ENCODE measurements at places on chromosomes 2 and 18.

GRCh38 chr2:51903728-51904127, 871.8 kb upstream of the NRXN1 start:
- DNase-seq = no peak

GRCh38 chr2:237739101-237739500, 59.5 kb upstream of the RBM44 start:
- no peak for DNase-seq

DNA sequence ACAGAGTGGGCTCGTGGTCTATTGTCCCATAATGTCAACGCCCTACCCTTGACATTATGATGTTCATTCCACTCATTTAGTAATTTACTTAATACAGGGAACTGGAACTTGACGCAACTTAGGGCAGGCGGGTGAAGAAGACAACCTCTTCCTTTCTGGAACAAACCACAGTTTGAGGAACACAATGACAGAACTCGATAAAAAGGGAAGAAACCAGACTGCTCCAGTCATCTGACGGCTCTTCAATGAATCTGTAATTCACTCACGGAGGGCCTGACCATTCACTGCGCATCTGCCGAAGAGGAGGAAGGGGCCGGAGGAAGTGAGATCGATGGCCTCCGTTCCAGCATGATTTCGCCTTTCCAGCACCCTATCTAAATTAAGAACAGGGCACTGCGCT, 83.2 kb downstream of the BCL2 start:
- no peak for DNase-seq

- DNase-seq = peak; percentile 66
These were observed 71.5 kb downstream of the CDC42EP3 start for GRCh38 chr2:37599688-37600525.

DNA sequence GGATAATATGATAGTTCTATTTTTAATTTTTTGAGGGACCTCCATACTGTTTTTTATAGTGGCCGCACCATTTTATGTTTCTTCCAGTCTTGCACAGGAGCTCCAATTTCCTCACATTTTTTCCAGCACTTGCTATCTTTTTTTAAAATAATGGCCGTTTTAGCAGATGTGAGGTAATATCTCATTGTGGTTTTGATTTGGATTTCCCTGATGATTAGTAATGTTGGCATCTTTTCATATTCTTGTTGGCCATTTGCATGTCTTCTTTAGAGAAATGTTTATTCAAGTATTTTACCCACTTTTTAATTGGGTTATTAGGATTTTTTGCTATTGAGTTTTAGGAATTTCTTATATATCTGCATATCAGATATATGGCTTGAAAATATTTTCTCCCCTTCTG, 29.9 kb upstream of the NAPG start:
- DNase-seq = no peak

DNA sequence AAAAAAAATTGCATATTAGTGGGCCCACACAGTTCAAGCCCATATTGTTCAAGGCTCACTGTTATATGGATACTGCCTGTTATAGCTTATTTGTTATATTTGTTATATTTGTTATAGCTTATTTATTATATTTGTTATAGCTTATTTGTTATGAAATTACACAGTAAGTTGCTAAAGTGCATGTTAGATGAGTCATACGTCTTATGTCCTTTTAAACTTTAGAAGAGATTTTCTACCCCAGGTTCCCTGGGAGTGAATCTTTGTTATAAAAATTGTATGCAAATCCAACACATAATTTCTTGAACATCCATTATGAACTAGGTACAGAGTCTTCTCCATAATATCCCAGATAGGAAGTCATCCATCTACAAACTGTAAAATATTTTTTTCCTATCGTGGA, 22.1 kb downstream of the HTR2B start:
- no peak for DNase-seq

DNA sequence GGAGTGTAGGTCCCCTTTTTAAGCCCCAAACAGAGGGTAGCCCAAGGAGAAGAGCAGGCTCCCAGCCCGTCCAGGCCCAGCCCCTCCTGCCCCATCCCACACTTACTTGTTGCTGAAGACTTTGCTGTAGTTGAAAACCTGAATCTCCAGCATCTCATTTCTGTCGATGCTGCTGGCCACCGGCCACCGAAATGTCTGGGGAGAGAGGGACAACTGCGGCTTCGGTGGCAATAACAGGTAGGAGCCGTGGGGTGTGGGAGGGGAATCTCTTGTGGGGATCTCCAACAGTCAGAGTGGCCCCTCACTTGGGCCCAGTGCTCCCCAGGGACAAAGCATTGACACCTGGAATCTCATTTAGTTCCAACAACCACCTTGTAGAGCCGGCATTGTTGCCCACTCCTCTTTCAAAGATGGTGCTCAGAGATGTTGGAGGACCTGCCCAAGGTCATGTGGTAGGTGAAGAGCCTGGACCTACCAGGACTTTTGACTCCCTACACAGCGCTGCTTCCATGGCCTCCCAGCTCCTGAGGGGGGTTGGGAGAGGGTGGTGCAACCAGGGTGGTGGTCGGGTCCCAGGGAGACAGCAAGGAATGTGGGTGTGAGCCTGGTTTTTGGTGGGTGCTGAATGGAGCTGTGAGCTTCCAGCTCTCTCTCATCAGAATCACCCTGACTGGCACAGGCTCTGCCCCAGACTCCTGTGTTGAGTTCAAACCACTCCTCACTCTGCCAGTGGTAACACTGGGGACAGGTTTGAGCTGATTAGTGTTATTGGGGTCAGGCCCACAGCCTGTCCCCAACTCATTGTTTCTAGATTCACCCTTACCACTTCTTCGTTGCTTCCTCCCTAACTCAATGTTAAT, 50.0 kb upstream of the OTOF start:
- DNase-seq = no peak

GRCh38 chr2:85802354-85803103, 48.7 kb downstream of the ATOH8 start:
- no peak for DNase-seq

DNA sequence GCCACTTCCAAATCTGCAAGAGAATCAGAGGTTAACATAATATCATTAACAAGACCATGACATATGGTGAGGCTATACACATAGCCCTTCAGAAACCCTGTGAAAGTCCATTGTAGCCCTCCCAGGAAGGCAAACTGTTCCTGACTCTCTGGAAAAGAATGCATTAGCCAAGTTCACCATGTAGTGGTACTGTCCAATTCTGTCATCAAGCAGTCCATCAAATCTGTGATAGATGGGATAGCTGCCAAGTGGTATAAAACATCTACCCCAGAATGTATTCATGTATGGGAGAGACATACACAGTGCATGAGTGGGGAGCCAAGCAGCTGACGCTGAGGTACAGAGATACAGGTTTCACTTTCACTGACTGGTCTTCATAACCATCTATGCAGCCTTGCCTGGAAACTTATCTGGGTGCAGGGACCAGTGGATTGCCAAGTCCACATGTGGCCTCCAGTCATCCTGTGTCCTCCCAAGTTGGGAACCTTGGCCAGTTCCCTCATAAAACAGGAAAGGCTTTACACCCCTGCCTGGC, 281.1 kb downstream of the MBD2 start:
- no peak for DNase-seq

GRCh38 chr2:73255007-73255644, 21.0 kb downstream of the CCT7 start:
- no peak for DNase-seq

DNA sequence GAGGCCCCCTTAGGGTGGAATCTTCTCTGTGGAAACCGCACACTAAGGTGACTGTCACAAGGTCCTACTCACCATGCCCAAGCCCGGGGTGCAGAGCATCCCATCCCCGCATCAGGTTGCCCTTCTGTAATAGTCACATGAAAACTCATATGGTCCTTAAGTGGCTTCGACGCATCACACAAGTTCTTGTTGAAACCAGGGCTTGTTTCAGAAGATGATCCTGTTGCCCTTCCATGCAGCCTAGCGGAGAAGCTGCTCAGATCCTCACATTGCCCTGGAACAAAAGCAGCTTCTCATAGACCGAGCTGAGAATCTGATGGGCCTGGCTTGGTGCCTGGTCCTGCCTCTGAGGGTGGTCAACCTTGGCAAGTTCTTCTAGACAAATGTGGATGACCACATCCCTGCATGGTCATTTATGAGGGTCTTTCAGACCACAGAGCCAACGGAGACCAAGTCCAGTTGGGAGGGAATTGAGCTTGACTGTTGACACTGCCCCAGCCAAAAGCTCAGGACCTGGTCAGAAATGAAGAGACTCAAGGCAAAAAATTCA, 54.1 kb downstream of the PDCL3 start:
- no peak for DNase-seq

DNA sequence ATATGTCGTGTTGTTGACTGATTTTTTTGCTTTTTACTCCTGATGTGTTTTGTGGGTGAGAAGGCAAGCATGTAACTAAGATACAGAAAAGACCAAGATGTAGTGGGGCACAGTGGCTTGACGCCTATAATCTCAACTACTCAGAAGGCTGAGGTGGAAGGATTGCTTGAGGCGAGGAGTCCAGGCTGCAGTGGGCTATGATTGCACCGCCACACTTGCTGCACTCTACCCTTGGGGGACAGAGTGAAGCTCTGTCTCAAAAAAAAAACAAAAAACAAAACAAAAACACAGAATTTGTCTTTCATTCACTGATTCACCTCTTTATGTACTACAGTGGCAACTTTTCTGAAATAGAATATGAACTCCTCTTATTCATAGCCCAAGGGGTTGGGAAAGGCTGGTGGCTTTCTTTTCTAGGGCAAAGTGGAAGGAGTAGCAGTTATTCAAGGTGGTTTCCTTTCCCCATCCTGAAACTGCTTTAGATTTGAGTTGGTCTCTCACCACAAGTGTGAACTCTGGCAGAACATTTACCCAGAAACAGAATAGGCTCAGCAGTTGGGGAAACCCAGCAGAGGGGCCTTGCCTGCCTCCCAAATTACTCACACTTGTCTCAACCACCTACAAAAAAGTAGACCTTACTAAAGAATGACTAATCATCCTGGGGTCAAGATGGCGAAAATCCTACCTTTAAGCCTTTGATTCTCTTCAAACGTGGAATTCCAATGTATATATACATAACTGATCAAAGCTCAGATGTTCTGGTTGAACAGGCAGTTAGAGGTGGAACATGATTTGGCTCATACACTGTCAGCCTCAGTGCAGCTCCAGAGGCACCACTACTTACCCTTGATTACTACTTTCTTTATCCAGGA, 6.5 kb downstream of the TANK start:
- peak; percentile 57 for DNase-seq

GRCh38 chr2:145617906-145618305, 1098.0 kb upstream of the ZEB2 start:
- DNase-seq = no peak

DNA sequence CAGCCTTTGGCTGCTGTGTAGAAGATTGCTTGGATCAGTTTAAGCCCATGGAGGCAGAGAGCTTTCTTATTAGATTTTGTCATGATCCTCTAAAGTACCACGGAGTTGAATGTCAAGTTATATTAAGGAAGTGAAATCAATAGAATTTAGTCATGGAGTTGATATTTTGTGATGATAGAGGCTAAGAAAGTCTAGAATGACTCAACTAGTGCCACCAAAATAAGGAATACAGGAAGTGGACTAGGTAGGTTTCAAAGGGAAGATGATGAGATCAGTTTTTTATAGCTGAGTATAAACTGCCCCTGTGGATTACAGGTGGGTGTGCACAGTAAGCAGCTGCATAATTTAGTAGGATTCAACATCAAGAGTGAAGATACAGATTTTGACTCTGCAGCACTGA, 25.2 kb downstream of the FBXO36 start:
- DNase-seq = no peak

GRCh38 chr2:203461746-203462145, 73.4 kb downstream of the RAPH1 start:
- DNase-seq = no peak

- no peak for DNase-seq
These were observed 247.0 kb downstream of the AGAP1 start for GRCh38 chr2:235740821-235741220.

- DNase-seq = no peak
These were observed 105.9 kb downstream of the SOX11 start for GRCh38 chr2:5798084-5798483.

DNA sequence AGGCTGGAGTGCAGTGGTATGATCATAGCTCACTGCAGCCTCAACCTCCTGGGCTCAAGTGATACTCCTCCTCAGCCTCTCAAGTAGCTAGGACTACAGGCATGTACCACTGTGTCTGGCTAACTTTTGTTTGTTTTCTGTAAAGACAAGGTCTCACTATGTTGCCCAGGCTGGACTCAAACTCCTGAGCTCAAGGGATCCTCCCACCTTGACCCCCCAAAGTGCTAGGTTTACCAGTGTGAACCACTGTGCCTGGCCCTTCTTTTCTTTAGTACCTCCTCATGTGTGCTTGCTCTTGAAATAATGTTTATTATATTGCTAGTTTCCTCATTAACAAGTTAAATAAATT, 19.0 kb upstream of the COBLL1 start:
- DNase-seq = no peak

- DNase-seq = no peak
These were observed 112.5 kb upstream of the OTOS start for GRCh38 chr2:240252872-240253511.

- no peak for DNase-seq
These were observed 700.0 kb upstream of the SOX11 start for GRCh38 chr2:4992226-4992625.

GRCh38 chr18:21747764-21748693, 7.4 kb downstream of the MIB1 start:
- DNase-seq = no peak

- DNase-seq = no peak
These were observed 2.7 kb downstream of the ABHD1 start for GRCh38 chr2:27126252-27126710.

GRCh38 chr2:176743671-176744070, 468.9 kb upstream of the HNRNPA3 start:
- no peak for DNase-seq

- no peak for DNase-seq
These were observed 180.8 kb downstream of the CAMKMT start for GRCh38 chr2:44542520-44542919.

GRCh38 chr2:68643011-68643873, at the start of gene PROKR1:
TSS of gene PROKR1 (plus strand) at chr2:68643579. CDS start at chr2:68645822, 2,243 bp downstream.
- peak; percentile 32 for DNase-seq

DNA sequence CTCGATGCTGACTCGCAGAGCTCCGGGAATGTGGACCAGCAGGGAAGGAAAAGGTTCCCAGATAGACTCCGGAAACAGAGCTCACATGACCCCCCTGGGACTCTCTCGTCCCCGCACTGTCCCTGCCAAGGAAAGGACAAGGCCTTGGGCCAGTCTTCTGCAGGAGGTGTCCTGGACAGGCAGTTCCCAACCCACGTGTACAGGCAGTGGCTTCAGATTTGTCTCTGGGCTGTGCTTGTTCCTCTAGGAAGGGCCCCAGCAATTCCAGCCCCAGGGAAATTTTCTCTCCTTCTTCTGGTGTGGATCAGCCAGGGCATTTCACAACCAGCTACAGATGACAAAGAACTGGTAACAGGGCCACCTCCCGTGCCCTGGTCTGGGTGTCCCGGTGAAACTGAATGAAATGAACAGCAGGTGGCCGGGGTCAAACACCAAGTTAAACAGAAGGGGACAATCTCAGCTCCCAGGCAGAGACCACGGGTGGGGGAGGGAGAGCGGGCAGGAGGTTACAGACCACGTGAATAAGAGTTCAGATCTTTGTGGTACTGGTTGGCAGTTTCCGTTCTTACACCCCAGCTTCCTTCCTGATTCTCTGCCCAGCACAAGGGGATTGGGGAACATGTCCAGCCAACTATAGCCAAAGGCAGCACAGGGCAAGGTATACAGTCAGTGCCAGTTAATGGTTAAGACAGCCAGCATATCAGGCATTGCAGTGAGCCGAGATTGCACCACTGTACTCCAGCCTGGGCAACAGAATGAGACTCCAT, 52.2 kb upstream of the CAB39 start:
- peak; percentile 76 for DNase-seq

Measured in activated naive CD4-positive, alpha-beta T cell treated with anti-CD3 and anti-CD28 coated beads, Interleukin-2, amount 10 ng/mL, durations not matched to agents 7 days and 5 days (primary cell).